Smooth muscle cell of the pulmonary artery (primary cell): ENCODE measurements at places on chromosomes 4 and X. TPM values are rescaled to one million over a fixed set of nuclear protein-coding genes. Genes with fewer than 3 reads are reported as not detected.

AASDH gene
- total RNA-seq: 13.3 and 17.6 TPM in 2 replicates

HHIP gene
- total RNA-seq: 11.1 and 26.0 TPM in 2 replicates

ARHGEF6 gene
- 15.8 and 23.5 TPM in 2 replicates for total RNA-seq

CENPI gene
- 5.0 and 7.8 TPM in 2 replicates for total RNA-seq

ARR3 gene
- not detected in 2 replicates for total RNA-seq

RRH gene
- total RNA-seq: not detected in 2 replicates

KCNE5 gene
- total RNA-seq: 0.50 and 0.52 TPM in 2 replicates

NEIL3 gene
- 0.89 and 3.8 TPM in 2 replicates for total RNA-seq

ADH4 gene
- 0.10 TPM in 1 of 2 replicates, not detected in the other for total RNA-seq

TREX2 gene
- 1.7 and 1.9 TPM in 2 replicates for total RNA-seq

SSX4B gene
- not detected in 2 replicates for total RNA-seq

STS gene
- 7.3 and 10.7 TPM in 2 replicates for total RNA-seq

FANCB gene
- 3.3 and 4.8 TPM in 2 replicates for total RNA-seq

PSAPL1 gene
- not detected in 2 replicates for total RNA-seq
